Amniotic stem cell (primary cell): ENCODE measurements at places on chromosomes 2 and 18.

DNA sequence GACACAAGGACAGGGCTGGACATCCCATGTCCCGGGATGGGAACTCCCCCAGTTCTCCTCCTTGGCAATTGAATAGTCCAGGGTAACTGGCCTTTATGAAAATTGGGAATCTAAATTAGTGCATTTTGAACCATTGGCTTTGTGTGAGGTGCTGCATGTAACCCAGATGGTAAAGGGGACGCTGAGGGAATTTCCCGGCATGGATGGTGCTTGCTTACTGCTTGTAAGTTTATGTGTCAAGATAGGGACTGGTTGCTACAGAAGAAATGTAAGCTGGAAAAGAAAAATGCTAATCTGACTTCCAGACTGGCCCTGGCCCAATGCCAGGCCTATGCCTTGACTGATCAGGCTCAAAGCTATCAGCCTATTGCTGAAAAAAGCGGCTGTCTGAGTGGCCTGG lies 1096.7 kb upstream of the DDX18 start:
- no peak for DNase-seq

- no peak for DNase-seq
Observed at GRCh38 chr2:101410746-101411145, 23.4 kb upstream of the CREG2 start.

DNA sequence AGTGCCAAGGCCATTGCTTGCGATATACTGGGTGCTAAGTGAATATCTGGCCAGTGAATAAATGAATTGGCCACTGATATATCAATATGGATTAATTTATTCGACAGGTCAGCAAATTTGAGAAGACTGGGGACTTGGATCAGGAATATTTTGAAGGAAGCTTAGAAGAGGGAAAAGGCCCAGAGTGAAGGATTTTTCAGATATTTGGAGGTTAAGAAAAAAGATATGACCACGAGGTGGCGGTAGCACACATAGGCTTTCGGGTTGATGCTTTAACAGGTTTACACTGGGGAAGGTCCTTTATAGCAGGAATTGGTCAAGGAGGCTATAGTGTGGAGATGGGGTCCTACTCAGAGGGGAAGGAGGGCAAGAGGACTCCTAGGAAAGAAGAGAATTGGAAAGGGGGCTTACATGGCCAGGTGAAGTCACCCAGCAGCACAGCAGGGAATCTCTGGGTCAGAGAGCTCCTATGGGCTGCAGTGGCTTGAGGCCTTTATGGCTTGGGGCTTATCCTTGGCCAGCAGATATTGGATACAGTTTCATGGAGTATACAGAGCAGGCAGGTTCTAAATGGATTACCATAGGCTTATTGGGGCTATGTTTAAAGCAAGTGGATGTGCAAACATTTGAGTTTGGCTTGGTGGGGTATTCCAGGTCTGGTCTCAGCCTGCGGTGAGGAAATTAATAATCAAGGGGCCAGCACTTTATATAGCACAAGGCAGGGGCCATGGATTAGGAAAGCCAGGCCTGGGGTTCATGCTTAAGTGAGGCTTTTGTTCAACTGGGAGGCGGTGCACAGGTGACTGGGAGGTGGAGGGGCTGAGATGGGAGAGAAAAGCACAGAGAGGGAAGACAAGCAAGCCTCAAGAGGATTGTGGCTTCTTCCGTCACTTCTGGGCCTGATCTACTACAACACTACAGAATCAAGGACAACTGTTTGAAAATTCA lies 9.7 kb downstream of the IL1RN start:
- DNase-seq: peak; percentile 50

GRCh38 chr2:120901201-120901600 lies 165.5 kb downstream of the GLI2 start:
- no peak for DNase-seq

GRCh38 chr2:6968319-6969100 lies 51.3 kb downstream of the RNF144A start:
- no peak for DNase-seq

GRCh38 chr2:99821572-99821971 lies 320.8 kb downstream of the AFF3 start:
- no peak for DNase-seq

DNA sequence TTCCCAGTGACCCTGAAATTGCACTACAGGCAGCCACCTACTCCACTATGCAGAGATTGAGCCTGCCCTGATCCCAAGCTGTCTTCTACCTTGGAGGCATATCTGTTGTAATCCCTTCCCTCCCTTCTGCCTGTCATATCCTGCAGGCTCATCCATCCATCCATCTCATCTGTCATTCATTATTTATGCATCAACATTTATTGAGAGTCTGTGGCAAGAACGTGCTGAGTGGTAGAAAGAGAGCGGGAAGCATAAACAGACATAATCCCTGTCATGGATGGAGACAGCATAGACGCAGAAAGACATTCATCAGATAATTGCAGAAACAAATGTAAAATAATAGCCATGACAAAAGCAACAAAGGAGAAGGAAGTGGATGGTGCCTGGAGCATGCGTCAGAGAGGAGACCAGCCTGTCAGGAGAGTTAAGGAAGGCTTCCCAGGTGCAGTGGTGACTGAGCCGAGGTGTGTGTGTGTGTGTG lies 110.7 kb upstream of the STPG4 start:
- DNase-seq: no peak

GRCh38 chr2:169129703-169130243 lies 60.4 kb downstream of the DHRS9 start:
- no peak for DNase-seq

- peak; percentile 85 for DNase-seq
Observed at GRCh38 chr2:65432227-65433190, at the start of gene SPRED2. Gene SPRED2, minus strand, starts transcription at chr2:65432599. Its CDS starts 612 bp downstream, at chr2:65431987.

DNA sequence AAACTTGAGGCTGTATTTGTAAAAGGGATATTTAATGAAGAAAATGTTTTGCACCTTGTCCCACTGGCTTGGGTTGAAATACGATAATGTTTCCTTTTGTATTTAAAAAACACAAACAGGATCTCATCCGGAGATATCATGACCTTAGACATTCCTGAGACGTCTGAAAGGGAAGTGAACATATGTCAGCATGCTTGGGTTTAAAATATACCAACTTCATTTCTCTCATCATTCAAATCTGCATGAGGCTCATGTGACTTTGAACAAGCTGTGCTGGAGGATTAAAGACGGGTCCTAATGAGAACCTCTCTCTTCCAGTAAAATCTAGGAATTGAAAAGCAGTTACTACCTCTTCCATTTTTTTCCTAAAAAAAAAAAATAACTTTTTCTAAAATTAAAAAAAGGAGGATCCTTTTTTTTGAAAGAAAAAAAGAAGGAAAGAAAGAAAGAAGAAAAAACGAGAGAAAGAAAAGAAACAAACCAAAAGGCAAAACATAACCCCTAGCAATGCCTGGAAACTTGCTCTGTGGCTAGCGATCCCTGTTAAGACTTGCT lies 106.8 kb upstream of the ZFP36L2 start:
- no peak for DNase-seq
